ENCODE measurements at places on chromosomes 4 and X.

- no peak for DNase-seq
Observed at GRCh38 chrX:110258552-110258951, 59.3 kb downstream of the AMMECR1 start.

GRCh38 chr4:139665690-139666529, at the start of gene MGST2:
TSS of gene MGST2 (plus strand) at chr4:139665819. CDS start at chr4:139666020, 201 bp downstream.
- no peak for DNase-seq

DNA sequence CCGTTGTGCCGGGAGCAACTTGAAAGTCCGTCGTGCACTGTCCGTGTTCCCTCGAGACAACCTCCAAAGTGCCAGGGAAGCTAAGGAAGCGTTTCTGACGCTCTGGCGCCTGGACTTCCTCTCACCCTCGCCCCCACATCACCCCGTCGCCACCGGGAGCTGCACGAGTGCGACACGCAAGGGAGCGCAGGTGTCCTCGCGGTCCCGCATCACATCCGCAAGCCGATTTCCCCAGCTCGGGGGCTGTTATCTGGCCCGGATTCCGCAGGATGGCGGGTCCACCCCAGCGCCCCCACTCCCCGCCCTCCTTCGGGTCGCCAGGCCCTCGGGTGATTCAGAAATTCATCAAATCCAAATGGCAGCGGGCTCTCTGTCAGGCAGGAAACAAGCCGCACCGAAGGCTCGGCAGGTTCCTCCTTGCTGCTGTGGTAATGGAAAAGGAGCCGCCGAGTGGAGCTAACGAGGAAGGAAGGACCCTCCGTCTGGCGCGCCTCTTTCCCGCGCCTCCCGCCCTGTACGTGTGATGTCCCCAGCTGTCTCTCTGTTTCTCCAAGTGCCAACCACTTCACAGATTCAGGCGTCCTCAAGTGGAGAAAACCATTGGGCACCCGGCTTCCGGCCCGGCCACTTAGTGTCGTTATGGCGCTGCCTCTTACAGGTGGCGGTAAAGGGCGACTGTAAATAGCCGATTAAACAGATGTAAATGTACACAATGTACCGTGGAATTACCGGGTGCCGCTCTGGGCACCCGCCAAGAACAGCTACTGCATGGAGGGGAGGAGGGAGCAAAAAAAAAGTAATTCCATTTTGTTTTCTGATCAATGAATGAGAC, 921 bp upstream of the SETD7 start:
- DNase-seq, result peak; percentile 81

DNA sequence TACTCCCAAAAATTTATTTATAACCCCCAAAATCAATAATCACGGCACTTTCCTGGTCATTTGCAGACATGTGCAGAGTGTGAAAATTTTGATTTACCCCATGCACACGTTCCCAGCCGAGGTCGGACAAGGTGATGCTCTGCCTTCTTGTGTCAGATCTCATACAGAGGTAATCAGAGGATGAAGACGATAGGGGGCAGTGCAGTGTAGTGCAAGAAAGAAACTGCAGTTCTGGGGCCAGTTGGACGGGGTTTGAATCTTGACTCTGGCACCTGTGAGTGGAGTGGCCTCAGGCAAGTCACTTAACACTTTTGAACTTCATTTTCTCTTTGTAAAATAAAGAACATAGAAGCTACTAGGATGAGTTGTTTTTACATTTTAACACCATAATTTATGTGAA, 88.4 kb downstream of the FRMPD3 start:
- peak; percentile 21 for DNase-seq

- DNase-seq, result no peak
Observed at GRCh38 chr4:115275615-115276014, 162.2 kb upstream of the NDST4 start.

DNA sequence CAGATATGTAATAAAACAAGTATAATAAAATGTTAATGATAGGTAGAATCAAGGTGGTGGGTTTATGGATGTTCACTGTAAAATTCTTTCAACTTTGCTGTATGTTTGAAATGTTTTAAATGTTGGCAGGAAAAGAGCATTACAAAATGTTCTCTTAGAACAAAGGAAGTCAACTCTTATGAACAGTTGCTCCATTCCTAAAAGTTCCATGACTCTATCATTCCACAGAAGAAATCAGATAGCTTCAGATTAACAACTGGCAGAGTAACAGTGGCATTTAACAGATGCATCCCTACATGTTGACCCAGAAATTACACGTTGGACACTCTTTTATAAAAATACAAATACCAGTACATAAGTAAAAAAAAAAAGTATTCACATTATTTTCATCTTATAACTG, 2023.7 kb downstream of the ARAP2 start:
- no peak for DNase-seq

DNA sequence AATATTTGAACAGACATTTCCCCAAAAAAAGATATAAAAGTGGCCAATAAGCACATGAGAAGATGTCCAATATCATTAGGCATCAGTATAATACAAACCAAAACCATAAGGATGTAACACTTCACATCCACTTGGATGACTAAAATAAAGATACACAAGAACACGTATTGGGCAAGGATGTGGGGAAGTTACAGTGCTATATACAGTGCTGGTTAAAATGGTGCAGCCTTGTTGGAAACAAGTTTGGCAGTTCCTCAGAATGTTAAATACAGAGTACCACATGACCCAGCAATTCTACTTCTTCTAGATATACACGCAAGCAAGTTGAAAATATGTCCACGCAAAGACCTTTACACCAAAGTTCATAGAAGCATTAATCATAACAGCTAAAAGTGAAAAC, 58.9 kb downstream of the HAUS3 start:
- no peak for DNase-seq

- DNase-seq, result no peak
Observed at GRCh38 chr4:3329887-3330286, 37.1 kb downstream of the RGS12 start.

DNA sequence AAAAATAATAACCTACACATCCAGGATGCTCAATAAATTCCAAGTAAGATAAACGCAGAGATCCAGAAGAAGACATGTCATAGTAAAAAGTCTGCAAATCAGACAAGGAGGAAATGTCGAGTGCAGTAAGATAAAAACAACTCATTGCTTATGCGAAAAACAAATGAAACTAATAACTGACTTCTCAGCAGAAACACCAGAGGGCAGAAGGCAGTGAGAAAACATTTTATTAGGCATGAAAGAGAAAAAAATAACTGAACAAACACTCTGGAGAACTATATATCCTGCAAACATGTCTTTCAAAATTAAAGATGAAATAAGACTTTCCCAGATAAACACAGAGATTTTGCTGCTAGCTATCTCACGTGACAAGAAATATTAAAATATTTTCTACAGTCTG, 201.3 kb upstream of the CTSO start:
- no peak for DNase-seq

GRCh38 chr4:54484383-54484782, 173.4 kb upstream of the KIT start:
- DNase-seq, result no peak

- DNase-seq, result no peak
Observed at GRCh38 chr4:7649741-7650531, 215.2 kb upstream of the PSAPL1 start.

DNA sequence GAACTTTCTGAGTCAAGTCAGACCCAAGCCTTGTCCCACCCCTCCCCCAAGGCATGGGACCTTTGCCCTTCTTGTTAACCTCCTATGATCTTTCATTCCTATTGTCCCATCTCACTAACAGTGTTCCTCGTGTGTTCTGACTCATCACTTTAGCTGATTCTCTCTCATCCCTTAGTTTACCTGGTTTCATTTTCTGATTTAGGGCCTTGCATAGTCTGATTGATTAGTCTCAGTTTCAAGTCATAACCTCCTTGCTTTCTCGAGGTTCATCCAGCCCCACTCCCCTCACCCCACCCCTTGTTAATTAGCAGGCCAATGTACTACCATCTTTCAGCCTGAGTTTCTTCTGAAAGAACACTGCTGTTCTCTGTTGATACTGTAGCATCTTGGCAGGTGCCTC, 517.4 kb downstream of the RPA4 start:
- no peak for DNase-seq

GRCh38 chr4:90330546-90330945, 203.4 kb downstream of the CCSER1 start:
- DNase-seq, result no peak

GRCh38 chr4:118732591-118733330, 47.6 kb downstream of the METTL14 start:
- no peak for DNase-seq

DNA sequence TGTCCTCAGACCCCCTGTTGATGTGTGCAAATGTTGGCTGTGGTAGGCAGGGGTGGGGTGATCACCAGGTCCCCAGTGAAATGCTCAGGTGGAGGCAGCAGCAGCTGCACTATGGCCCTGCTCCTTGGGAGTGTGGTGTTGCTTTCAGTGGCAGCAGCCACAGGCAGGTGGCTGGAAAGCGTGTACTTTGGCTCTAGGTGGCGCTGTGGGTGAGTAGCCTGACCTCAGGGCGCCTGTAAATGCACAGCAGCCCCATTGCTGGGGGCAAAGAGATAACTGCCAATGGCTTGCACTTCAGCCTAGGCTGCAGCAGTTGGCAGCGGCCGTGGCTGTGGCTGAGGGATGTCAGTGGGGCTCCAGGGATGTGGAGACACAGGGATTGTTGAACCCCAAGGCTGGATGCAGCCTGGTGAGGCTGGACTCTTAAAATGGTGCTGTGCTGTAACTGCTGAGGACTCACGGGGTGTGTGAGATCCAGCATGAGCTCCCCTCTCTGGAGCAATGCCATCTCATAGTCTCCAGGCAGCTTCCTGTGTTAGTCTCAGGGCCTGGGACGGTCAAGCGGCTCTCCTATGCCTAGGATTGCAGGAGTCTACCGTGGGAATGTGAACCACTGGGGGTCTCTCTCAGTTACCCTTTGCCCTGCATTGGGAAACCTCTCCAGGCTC, 421.7 kb upstream of the HTR2C start:
- DNase-seq, result no peak
